Stimulated activated CD4-positive, alpha-beta T cell treated with anti-CD3 and anti-CD28 coated beads, Interleukin-4, amount 100 ng/mL, for 48 hours (primary cell): ENCODE measurements at places on chromosomes 16 and 17.

DNA sequence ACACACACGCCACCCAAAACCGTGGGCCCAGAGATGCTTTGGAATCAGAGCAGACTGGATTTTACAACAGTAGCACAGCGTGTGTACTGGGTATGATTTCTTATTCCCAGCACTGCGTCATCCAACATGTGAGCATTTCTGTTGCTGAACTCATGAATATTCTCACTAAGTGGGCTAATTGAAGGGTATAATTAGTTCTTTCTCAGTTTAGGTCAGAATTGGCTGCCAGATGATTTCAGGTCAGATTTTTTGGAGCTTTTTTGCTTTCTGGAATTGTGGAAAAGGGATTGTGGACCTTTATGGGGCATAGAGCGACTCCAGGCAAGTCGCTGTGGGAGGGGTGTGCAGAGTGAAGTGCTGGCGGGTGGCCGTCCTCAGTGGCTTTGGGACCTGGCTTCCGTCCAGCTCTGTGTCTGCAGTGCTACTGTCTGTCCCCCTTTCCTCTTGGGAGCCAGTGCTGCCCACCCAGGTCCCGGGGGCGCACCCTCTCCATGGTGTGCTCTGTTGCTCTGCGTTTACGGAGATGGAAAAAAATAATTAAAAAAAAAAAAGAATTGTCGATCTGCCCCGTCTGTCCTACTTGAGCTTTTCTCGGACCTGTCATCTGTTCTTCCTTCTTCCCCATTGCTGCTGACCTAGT lies 25.0 kb downstream of the FOXK2 start:
- no peak for DNase-seq

- no peak for DNase-seq
Measured at GRCh38 chr17:73396431-73397277, 84.9 kb upstream of the CDC42EP4 start.

DNA sequence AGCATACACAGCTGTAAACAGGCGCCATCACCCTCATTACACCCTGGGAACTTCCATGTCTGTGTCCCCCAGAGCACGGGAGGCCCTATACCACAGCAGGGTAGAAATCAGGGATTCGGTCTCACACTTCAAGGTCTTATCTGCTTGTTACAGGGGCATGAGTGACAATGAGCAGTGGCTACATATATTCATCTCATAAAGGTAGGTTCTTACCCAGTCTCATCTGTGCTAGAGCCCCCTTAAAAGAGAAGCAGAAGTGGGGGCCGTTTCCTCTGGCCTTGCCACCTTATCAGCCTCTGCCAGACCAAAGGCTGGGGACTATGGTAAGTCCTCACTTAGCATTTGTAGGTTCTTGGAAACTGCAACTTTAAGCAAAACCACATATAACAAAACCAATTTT lies 46.5 kb downstream of the IRX5 start:
- no peak for DNase-seq

DNA sequence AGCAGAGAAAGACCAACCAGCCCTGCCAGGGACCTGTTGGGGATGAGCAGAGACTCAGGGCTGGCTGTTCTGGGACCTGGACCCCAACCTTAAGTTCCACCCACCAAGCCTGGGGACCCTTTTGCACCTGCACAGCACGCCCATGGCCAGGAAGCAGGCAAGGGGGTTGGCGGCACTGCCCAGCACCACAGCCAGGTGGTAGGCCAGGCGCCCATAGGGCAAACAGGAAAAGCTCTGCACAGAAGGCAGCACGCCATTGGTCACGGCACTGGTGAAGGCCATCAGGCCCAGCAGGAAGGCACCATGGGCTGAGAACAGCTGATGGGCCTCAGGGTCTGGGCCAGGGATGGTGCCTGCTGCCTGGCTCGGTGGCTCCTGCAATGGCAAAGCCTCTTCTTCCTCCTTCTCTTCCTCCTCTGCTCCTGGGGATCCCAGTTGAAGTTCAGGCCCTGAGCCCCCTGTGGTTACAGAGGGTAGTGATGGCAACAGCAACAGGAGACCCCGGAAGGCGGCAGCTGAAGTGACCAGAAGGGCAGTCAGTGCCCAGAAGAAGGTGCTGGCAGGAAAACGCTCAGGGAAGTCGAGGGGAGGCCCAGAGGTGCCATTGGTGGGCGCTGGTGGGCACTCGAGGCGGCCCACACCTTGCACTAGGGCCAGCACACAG lies 1.7 kb downstream of the SLC52A1 start:
- DNase-seq = no peak
